ENCODE measurements at places on chromosomes 12 and 14.

DNA sequence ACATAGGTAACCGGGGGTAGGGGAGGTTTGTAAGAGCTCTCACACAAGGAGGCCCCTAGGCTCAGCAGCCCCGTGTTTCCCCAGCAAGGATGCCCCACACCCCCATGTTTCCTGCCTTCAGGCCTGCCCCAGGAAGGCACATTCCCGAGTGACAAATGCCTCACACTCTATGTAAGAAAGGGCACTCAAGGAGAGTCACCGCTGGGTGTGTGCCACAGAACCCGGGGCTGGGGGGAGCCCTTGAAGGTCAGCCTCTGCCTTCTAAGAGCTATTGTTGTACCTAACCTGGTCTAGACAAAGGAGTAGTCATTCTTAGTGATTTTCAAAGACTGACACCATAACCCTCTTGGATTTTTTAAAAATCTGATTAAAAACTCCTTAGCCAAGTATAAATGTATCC lies 333.6 kb downstream of the DPF3 start:
- DNase-seq = no peak

DNA sequence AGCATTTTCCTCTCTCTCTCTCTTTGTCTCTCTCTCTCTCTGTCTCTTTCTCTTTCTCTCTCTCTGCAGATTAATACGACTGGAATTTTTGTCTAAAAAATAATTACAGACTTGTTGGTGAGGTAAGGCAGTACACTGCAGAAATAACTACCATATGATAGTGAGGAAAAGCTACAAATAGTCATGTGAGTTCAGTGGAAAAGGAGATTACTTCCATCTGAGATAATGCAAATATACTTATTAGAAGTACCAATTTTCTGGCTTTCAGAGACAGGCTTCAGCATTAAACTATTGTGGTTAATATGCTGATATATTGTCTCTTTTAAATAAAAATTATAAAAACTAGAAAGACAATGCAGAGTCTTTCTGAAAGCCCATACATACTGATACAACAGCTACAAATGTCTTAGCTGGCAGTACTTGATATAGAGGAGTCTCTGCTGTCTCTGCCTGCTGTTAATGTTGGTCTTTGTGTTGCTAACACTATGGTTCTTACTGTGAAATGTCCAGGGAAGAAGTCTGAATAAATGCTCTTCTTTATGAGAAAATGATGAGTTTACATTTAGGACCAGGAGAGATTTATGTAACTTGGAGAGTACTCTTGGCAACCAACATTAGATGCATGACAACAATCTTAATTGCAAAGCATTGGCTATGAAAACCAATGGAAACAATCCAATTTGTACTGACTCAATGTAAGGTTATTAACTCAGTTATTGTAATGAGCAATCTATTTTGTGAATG lies 167.0 kb downstream of the LRFN5 start:
- DNase-seq = no peak

DNA sequence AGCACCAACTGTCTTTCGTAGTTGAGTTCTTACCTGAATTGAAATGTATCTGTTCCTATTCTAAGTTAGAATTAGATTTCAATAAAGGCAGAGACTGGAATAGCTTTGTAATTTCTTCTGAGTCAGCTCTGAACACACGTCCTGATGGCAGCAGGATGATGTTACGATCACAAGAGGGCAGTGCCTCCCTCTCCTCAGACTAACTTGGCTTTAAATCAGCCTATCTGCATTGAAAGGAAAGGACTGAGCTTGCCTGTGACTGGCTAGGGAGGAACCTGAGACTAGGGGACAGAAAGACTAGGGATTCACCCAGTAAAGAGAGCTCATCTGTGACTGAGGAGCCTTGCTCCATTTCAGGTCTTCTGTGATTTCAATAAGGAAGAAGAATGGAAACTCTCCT lies 323.7 kb upstream of the OR4E1 start:
- DNase-seq = no peak

DNA sequence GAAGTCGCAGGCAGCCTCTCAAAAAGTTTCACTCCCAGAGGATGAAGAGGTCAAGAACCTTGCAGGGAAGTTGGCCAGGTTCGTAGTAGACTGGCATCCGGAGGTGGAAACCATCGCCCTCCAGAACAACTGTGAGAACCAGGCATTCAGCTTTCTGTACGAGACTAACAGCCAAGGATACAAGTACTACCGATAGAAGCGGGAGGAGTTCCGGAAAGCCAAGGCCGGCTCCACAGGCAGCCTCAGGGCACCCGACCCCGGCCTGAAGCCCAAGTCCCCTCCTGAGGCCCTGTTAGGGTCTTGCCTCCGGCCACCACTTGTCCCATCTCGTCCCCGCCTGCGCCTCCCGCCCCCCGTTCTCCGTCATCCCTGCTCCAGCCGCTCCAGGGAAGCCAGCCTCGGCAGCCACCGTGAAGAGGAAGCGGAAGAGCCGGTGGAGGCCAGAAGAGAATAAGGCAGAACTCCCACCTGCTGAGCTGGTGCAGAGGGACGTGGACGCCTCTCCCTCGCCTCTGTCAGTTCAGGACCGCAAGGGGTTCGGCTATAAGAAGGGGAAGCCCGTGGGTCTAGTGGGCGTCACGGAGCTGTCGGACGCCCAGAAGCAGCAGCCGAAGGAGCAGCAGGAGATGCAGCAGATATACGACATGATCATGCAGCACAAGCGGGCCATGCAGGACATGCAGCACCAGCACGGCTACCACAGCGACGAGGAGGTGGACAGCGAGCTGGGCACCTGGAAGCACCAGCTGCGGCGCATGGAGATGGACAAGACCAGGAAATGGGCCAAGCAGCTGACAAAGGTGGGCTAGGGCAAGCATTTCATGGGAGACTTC lies 366.8 kb upstream of the ATXN7L3B start:
- no peak for DNase-seq

GRCh38 chr14:100706200-100706599 lies 20.5 kb upstream of the DLK1 start:
- DNase-seq = no peak
